CD4-positive, alpha-beta T cell treated with Interleukin-2 at 100 ng/mL for 4 hours (primary cell): ENCODE measurements at places on chromosomes 16 and 17.

- DNase-seq = peak; percentile 42
Measured at GRCh38 chr17:48295362-48296288, 134.4 kb downstream of the SKAP1 start.

- DNase-seq = no peak
Measured at GRCh38 chr17:58234512-58234911, 3.9 kb upstream of the LPO start.

DNA sequence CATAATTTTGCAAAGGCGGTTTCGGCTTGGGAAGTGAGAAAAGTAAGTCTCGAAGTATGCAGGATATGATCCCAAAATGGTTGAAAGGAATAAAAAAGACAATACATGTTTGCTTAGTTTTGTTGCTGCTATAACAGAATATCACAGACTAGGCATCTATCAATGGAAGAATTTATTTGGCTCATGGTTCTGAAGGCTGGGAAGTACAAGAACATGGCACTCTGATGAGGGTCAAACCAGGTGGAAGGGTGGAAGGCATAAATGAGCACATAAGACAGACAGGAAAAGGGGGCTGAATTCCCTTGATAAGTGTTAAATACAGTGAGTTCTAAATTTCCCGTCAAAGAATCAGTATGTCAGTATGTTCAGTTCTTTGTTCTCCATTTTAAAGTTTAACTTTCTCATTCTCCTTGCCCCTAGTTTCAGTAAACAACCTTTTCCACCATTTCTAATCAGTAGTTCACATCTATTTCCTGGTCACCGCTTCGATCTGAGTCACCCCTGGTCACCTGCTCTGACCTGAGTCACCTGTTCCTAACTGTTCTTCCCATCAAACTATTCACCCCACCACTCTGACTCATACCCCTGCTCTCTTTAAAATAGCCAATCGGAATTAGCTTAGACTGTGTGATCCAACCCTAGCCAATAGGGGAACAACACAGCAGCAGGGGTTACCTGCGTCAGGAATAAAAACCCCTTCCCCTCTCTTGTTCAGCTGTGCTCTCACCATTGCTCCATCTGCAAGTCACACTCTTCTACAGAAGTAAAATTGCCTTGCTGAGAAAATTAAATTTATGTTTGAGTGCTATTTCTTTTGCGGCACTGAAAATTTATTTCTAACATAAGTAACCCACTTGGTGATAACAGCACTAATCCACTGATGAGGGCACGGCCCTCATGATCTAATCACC lies 240.8 kb downstream of the STX8 start:
- DNase-seq = no peak

DNA sequence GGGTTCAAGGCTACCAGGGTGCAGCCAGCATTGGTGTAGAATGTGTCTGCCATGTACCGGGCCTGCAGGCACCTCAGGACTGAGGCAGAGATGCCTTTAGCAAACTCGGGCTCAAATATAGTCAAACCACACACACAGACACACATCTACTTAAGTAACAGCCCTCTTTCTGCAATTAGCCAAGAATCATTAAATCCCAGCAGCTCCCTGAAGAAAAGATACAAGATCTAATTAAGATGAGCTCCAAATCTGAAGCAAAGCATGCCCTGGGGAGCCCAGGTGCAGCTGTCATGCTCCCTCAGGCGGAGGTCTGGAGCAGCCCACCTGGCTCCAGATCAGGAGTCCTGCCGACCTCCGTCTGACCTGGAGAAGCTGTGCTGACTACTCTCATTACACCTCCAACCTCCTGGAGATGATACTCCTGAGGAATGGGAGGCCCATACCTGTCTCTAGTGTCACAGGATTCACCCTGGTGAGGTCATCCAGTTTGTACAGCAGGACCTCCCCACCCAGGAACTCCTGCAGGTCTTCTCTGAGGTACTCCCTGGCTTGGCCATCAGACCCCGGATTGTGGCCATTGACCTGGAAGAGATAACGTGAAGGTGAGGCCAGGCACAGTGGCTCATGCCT lies 6.9 kb downstream of the MYO19 start:
- DNase-seq = no peak

GRCh38 chr17:37725021-37725595 lies 19.8 kb downstream of the HNF1B start:
- no peak for DNase-seq

GRCh38 chr17:19574956-19575355 lies 41.3 kb downstream of the SLC47A1 start:
- DNase-seq = no peak

DNA sequence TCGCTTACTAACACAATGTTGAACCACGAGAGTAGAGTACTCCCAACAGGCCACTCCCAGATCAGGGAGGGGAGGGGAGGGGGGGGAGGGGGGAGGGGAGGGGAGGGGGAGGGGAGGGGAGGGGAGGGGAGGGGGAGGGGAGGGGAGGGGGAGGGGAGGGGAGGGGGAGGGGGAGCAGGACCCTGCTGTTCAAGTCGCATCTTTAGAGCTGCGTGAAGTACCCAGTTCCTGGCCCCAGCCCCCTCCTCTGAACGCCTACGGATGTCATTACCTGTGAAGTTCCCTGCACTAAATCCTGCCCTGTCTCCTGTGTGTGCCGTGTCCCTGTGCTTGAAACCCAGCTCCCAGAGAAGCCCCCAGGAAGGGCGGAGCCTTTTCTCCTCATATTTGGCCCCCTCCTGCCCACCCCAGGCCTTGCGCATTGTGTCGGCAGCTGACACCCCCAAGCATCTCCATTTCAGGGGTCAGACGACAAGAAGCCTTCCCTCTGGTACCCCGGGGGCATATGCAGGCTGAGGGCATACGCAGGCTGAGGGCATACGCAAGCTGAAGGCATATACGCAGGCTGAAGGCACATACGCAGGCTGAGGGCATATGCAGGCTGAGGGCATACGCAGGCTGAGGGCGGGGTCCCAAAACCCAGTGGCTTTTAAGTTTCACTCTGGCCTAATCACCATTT lies 330.2 kb downstream of the C16orf95 start:
- DNase-seq = no peak

DNA sequence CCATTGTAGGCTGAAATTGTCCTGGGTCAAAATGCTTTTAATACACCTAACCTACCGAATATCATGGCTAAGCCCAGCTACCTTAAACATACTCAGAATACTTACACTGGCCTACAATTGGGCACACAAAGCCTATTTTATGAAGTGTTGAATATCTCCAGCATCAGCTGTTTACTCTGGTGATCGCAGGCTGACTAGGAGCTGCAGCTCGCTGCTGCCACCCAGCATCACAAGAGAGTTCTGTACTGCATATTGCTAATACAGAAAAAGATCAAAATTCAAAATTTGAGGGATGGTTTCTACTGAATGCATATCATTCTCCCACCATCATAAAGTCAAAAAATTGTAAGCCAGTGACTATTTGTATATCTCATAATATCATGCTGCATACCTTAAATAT lies 55.3 kb downstream of the ULK2 start:
- no peak for DNase-seq

DNA sequence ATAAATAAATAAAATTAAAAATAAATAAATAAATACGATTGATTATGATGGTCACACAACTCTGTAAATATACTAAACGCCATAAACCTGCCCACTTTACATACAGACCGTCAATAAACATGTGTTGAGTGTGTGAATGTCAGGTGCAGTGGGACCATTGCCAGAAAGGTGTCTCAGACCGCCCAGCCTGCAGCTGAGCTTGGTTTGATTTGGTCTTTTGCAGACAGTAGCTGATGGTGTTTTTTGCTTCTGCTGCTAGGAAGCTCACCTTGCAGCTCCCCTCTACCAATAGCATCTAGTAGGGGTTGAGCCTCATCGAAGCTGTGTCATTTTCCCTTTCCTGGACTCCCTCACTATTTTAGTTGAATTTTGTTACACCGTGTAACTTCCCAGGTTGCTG lies 23.5 kb downstream of the UBALD1 start:
- no peak for DNase-seq

- no peak for DNase-seq
Measured at GRCh38 chr17:57678393-57678792, 66.7 kb downstream of the CCDC182 start.

DNA sequence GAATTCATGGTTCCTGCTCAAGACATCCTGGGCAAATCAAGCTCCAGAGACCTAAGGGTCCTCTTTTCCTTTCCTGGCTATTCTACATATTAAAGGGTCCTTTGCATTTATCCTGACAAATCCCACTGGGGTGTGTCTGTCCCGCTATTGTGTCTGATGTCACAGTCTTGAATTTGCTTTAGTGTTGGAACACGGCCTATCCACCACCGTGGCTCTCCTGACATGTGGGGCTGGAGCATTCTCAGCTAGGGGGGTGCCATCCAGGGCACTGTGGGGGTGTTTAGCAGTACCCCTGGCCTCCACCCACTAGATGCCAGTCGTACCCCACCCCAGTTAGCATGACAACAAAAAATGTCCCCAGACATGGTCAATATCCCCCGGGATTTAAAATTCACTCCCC lies 92.9 kb downstream of the IRF8 start:
- no peak for DNase-seq

GRCh38 chr17:41324180-41325075 lies 8.9 kb upstream of the KRTAP17-1 start:
- DNase-seq = peak; percentile 33

- no peak for DNase-seq
Measured at GRCh38 chr17:19248928-19249574, 11.9 kb downstream of the EPN2 start.

DNA sequence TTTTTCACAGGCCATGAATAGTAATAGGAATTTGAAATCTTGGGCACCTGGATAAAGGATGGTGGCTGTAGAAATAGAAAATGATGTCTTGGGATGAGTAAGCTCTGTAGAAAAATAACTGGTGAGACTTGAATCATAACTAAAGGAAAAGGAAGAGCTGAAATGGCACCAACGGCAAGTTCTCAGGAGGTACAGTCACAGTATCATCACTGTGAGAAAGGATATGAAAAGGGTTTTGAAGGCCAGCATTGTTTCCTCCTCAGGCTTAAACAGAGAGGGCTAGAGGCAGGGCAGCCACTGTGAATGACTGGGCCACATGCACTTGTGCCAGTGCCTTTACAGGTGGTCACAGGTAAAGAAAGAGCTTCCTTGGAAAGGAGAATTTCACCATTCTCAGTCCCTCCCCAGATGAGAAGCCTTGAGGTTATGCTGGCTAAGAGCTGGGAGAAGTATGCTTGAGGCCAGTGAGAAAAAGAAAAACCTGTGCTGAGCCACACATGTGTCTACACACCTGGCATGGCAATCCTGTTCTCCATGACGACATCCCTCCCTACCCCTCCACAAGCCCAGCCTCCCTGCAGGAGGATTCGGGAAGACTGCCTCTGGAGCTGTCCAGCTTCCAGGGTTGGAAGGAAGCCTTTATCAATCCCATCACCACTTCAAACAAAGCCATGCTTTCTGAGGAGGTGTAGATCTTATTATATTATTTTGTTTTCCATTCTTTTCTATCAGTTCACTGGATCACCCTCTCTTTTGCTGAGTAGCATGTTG lies 3.8 kb upstream of the ANKFN1 start:
- DNase-seq = no peak

- DNase-seq = no peak
Measured at GRCh38 chr16:70455910-70456309, 1.5 kb downstream of the FCSK start.

- no peak for DNase-seq
Measured at GRCh38 chr17:15432807-15433611, 34.4 kb downstream of the CDRT4 start.
